Kidney glomerular epithelial cell (primary cell): ENCODE measurements at places on chromosomes 7 and 10.

DNA sequence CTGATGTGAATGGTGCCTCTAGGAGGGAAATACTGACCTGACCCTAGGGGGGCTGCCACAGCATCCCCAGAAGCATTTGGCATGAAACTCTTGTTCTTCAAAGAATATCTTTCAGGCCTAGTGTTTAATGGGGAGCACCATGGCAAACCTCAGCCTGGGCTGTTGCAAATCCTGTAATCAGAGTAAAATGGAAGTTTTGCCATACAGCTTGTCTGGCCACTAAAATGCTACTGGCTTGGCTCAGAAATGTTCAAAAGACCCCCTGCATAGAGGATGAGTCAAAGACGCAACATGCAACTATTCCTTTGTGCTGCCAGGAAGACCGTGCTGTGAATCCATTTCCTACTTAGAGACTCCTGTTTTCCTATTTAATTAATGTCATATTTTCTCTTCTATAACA, 26.7 kb downstream of the HECW1 start:
- DNase-seq, result no peak

DNA sequence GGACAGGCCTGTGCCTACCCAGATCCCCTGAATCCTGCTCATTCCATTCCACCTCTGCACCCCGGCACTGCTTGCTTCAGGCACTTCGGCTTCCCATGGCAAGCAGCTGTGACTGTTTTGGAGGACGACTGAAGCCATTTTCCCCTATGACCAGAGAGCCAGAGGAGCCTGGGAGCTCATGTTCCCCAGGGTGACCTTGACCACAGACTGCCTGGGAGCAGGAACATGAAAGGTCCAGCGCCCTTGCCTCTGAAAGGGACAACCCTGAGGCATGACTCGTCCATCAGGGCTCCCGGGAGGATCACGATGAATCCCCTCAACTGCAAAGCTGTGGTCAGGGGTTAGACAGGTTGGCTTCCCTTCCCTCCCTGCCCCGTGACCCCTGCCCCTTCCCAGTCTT, 16.7 kb upstream of the HMX3 start:
- DNase-seq, result no peak

GRCh38 chr7:90485734-90486316, 16.4 kb downstream of the PTTG1IP2 start:
- no peak for DNase-seq

DNA sequence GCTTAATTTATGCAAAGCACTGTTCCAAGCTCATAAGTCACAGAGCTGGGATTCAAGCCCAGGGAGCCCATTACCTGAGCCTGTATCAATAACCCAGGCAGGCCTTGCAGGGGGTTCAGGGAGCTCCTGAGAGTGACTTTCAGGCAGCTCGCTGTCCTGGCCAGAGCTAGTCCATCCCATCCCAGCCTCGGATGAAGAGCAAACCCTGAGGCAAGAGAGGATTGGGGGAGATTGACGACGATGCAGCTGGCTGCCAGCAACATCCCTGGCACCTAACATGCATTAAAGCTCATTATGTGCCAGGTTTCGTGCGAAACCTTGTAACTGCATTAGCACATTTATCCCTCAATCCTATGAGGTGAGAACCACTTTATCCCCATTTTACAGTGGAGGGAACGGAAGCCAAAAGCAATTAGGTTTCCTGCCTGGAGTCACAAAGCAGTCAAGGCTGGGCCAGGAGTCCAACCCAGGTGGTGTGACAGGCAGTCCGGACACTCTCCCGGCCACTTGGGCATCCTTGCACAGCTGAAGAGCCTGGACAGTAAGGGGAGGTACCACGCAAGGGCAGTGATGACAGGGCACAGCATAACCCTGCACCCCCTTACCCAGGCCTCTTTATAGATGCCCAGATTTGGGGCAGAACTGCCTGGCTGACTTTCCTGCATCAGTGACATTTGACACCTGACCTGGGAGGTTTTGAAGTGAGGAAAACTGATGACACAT, 129.8 kb upstream of the CHST15 start:
- no peak for DNase-seq

GRCh38 chr7:70032649-70033048, 434.4 kb downstream of the AUTS2 start:
- no peak for DNase-seq

DNA sequence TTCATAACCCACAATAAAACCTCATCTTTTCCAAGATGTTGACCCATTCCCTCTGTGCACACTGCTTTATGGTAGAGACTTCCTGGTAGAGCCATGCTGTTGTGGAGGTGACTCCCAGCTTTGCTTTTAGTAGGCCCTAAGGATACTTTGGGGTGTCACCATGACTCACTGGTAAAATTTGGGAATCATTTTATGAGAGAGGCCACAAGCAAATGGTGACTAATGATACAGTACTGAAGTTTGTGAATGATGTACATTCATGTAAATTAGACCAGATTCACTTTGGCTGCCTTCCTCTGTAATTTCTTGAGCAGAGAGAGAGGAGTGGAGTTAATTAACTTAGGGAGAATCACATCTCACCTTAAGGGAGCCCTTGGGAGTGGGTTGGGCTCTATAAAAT, 686.5 kb downstream of the LRMDA start:
- no peak for DNase-seq

- DNase-seq, result no peak
Observed at GRCh38 chr10:86335831-86336230, 30.8 kb downstream of the GRID1 start.

GRCh38 chr7:50779427-50779826, 3.3 kb downstream of the GRB10 start:
- DNase-seq, result no peak
